ENCODE measurements at places on chromosomes 13 and 19.

GRCh38 chr19:48992581-48993174 lies 431 bp downstream of the GYS1 start:
- no peak for DNase-seq

- no peak for DNase-seq
These were observed 39.9 kb upstream of the FLT1 start for GRCh38 chr13:28534801-28535200.

DNA sequence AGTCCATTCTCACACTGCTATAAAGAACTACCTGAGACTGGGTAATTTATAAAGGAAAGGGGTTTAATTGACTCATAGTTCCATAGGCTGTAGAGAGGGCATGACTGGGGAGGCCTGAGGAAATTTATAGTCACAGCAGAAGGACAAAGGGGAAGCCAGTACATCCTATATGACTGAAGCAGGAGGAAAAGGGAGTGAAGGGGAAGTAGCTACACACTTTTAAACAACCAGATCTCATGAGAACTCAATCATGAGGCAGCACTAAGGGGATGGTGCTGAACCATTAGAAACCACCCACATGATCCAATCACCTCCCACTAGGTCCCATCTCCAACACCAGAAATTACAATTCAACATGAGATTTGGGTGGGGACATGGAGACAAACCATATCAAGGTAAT lies 209.1 kb downstream of the DIAPH3 start:
- no peak for DNase-seq

DNA sequence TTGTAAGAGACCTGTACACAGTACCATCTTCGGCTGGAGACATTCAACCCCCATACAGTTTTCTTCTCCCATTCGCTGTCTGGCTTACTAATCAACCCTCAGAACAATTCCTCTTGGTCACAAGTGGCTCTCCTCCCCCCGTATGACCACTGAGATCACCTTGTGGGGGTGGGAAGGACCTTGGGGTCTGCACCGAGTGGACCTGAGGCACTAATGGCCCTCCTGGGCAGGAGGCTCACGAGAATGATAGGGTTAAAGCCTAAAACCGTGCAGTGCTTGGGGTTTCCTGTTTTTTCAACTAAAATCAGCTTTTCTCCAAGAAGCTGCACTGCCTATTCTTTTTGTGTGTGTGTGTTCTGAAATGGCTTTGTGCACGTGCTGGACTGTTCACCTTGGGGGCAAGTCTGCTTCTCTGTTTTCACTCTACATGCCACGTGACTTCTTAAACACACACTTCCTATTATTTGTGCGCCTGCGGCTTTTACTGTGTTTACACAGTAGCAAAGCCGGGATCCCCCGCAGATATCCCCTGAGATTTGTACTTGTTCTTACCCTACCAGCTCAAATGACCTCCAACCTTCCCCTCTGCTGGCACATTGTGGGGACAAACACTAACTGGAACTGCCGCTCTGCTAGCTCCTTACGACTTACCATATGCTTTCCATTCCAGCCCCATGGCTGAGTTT lies 12.3 kb downstream of the RBM26 start:
- peak; percentile 84 for DNase-seq

GRCh38 chr19:46115396-46116106 lies 8.9 kb downstream of the IGFL3 start:
- peak; percentile 77 for DNase-seq

GRCh38 chr13:43994999-43995859 lies 115.5 kb downstream of the LACC1 start:
- no peak for DNase-seq

- DNase-seq, result no peak
These were observed 88.8 kb downstream of the ING1 start for GRCh38 chr13:110802260-110802659.

- DNase-seq, result no peak
These were observed 47.4 kb upstream of the PCDH20 start for GRCh38 chr13:61463024-61463423.

DNA sequence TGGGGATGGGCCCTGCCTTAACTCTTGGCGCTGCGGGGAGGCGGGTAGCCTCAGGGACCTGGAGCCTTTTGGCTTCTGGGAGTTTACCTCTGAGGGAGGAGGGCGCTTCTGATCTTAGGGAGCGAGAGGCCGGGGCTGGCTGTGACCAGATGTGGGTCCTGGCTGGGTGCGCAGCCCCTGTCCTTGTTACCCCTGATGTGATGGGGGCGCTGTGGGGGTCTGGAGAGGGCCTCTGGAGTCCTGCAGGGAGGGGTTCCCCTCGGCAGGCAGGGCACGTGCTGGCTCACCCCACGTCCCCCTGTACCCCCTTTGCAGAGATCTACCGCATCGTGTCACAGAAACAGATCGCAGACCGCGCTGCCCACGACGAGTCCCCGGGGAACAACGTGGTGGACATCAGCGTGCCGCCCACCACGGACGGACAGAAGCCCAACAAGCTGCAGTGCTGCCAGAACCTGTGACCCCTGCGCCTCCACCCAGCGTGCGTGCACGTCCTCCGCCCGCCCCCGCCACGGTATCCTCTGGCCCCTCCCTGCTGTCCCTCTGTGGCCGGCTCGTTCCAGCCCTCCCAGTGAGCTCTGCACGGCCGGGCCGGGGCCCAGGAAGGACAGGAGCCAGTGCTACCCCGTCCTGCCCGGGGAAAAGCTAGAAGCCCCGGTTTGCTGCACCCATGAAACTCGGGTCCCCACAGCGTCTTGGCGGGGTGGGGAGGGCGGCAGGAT lies 9.8 kb upstream of the MARCHF2 start:
- DNase-seq, result no peak

DNA sequence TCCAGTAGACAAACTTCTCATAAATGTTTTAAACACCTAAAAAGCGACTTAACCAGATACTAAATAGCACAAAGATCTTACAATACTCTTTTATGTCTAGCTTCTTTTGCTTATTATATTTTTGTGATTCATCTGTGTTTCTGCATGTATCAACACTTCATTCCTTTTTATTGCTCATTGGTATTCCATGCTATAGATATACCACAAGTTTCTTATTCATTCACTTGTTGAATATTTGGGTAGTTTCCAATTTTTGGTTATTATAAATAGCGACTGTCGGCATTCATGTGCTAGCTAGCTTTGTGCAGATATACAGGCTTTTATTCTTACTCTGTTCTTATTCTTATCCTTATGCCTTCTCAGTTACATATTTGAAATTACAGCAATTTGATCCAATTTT lies 50.0 kb upstream of the RGCC start:
- no peak for DNase-seq

DNA sequence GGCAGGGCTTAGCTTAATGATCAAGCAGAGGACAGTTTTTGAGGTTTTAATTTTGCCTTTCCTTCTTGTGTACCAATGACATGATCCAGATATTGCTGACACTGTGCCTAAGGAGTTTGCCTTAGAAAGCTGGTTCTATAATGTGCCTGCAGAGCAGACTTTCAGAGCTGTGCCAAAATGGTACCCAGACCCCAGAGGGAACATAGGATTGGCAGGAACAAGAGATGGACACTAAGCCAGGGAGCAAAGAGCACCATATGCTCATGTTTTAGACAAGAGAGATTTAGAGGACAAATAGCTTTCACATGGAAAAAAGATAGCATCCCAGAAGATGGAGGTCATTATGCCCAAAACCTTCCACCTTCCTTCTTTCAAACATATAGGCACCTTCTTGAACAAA lies 1241.5 kb upstream of the SPRY2 start:
- no peak for DNase-seq

GRCh38 chr19:8366961-8367326 lies 3.0 kb downstream of the ANGPTL4 start:
- DNase-seq, result peak; percentile 89

GRCh38 chr13:40149611-40150274 lies 494.3 kb downstream of the COG6 start:
- DNase-seq, result peak; percentile 96

GRCh38 chr13:31372454-31372853 lies 172.7 kb downstream of the B3GLCT start:
- DNase-seq, result no peak

DNA sequence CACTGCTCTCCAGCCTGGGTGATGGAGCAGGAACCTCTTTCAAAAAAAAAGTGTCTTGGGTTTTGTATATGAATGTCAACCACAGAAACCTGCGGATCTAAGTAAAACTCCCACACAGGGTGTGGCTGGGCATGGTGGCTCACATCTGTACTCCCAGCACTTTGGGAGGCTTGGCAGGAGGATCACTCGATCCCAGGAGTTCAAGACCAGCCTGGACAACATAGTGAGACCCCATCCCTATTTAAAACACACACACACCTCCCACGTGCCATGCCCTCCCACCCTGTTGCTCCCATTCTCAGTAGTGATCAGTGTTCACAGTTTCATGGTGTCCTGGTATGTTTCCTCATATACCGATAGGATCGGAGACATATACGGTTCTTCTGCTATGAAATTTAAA lies 9.2 kb downstream of the TMED1 start:
- no peak for DNase-seq

DNA sequence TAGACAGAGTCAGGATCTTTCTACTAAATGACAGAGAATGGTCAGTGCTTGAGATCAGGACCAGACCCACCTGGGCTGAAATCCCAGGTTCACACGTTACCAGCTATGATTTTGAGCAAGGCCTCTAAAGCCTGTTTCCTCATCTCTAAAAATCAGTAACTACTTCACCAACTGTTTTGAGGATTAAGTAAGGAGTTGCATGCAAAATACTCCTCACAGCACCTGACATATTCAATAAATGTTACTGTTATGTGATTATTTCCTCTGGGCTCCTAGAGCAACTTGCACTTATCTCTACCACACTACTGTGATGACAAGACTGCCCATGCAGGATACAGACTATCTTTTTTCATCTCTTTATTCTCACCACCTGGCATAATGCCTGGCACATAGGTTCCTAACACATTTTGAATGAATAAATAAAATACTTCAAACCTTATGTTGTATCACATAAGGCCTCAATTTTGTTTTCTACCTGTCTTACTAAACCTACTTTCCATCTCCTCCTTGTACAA lies 1.8 kb downstream of the KATNAL1 start:
- DNase-seq, result no peak

DNA sequence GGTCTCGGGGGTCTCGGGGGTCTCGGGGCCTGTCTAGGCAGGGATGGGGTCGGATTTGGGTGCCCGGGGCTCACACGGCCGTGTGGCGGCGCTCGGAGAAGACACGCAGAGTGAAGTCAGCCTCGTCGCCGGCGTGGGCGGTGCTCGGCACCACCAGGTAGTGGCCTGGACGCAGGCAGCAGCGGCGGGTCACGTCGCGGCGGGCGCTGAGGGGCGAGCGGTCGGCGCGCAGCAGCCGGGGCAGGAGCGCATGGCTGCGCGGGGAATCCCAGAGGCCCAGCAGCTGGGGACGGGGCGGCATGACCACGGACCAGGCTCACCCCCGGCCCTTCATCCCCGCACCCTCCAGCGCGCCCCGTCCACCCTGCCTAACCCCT lies 8.2 kb downstream of the CAPN12 start:
- DNase-seq, result no peak

- DNase-seq, result no peak
These were observed 124.2 kb downstream of the CACNA1A start for GRCh38 chr19:13381827-13382632.

- DNase-seq, result peak; percentile 71
These were observed at the start of gene TSC22D1 for GRCh38 chr13:44575741-44576350. TSC22D1 (minus strand) TSS chr13:44576330; CDS start chr13:44576074, 256 bp downstream.

Measured in choroid plexus epithelial cell (primary cell).